ENCODE measurements at places on chromosomes 7 and 10.
A peak's percentile ranks its signal among the peaks of the same experiment; 100 is the strongest.

- no peak for DNase-seq
These were observed 42.7 kb upstream of the ITGB8 start for GRCh38 chr7:20288036-20288435.

DNA sequence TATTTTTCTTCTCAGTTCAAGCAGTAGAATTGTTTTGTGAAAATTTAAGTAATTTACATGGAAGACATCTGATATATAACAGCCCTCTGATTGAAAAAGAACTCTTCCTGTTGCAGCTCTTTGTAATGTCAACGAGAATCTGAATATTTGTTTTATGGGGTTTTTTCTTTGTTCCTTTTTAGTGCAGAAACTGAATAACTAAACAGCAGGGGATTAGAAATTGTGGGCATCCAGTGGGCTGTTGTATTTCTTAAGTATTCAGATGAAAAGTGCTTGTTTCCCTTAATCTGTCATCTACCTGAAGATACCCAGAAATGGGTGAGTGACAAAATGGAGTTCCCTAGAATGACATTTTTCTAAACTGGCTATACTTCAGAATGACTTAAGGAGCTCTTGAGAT is 7.4 kb downstream of the ARL4A start:
- DNase-seq = no peak

- DNase-seq = no peak
These were observed 39.4 kb upstream of the CFAP46 start for GRCh38 chr10:132981746-132982145.

- no peak for DNase-seq
These were observed 33.1 kb downstream of the MASTL start for GRCh38 chr10:27188259-27188658.

DNA sequence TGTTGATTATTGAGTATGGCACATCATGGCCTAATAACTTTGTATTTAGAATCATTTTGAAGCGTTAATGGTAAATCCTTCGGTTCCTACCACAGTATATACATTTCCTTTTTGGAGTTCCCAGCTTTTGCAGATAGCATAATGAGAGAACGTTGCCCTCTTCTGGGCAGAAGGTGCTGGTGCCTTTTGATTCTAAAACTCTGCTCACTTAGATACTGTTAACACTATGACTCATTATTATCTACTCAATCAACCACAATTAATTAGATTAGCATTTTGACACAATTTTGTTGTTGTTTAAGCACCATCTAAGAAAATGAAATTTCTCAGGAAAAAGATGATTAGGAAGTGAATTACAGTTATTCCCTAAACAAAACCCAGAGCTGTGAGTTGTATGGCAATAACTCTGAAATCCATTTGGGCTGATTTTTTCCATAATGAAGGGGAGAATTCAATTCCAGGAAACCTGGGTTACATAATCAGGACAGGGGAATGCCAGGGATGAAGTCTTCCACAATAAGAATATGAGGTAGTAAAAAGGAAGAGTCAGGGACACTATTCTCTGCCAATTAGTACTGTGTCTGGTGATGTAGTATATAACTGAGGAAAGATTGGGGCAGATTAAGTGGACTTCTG is 11.5 kb upstream of the DLD start:
- peak; percentile 30 for DNase-seq

GRCh38 chr10:88545359-88545758 is 37.8 kb downstream of the RNLS start:
- DNase-seq = no peak

DNA sequence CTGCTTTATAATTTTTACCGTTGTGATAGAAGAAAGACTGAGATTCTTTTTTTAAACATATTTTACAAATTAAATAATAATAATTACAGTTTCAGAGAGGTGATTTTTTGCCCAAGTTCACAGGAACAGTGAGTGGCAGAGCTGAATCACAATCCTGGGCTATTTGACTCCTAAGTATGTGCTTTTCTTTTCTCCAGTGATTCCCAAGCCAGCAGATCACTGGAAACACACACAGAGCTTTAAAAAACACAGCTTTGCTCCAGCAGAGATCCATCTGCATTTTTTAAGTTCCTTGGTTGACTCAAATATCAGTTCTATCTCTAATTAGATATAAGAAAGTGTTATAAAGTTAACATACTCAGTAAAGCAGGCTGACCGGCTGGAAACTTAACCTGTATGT is 69.0 kb downstream of the AHR start:
- no peak for DNase-seq

DNA sequence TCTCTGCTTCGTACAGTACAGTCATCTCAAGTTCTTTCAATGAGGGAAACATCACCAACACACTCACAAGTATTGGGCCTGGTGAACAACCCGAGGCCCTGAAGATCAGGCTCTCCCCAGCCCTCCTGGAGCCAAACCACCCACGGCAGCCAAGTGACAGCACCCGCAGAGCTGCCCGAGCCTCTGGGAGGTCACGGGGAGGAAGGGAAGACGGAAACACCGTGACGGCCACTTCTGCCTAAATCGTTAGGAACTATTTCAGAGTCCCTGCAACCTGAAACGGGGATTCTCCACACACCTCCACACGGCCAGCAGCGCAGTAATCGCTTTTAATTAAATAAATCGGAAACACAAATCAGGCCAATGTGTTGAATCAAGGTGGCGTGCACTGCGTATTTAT is 222.6 kb downstream of the MAD1L1 start:
- DNase-seq = no peak

DNA sequence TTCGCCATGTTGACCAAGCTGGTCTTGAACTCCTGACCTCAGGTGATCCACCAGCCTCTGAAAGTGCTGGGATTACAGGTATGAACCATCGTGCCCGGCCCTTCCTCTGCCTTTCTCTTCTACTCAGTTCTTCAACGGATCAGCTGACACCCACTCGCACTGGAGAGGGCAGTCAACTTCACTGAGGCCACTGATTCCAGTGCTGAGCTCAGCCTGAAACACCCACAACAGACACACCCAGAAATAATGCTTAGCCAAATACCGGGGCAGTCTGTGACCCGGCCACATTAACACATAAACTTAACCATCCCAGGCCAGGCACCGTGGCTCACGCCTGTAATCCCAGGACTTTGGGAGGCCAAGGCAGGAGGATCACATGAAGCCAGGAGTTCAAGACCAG is 119.3 kb upstream of the CHST15 start:
- DNase-seq = no peak

- no peak for DNase-seq
These were observed 329.2 kb downstream of the TNS3 start for GRCh38 chr7:47252675-47253074.

DNA sequence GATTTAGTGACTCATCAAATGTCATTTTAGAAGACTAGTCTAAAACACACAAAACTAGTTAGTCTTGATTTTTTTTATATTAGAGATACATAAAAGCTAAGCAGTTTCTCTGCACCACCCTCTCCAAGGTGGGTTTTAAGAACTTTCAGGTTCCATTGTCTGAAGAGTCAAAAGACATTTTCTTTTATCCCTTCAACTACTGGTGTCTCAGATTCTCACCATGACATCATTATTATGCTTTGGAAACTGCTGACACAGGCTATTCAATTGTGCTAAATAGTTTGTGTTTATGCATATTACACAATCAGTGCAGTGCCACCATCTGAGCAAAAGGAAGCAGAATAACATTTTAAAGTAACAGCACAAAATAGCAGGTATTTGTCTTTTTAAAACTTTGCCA is 52.2 kb downstream of the IGF2BP3 start:
- DNase-seq = peak; percentile 35

Data from HL-60 (cell line).